NCI-H146 (cell line): ENCODE measurements at places on chromosomes 5 and 9.

- no peak for DNase-seq
Observed at GRCh38 chr5:135030956-135031812, 2.8 kb downstream of the PITX1 start.

- DNase-seq: no peak
Observed at GRCh38 chr5:164650427-164650826, 1145.0 kb downstream of the MAT2B start.

DNA sequence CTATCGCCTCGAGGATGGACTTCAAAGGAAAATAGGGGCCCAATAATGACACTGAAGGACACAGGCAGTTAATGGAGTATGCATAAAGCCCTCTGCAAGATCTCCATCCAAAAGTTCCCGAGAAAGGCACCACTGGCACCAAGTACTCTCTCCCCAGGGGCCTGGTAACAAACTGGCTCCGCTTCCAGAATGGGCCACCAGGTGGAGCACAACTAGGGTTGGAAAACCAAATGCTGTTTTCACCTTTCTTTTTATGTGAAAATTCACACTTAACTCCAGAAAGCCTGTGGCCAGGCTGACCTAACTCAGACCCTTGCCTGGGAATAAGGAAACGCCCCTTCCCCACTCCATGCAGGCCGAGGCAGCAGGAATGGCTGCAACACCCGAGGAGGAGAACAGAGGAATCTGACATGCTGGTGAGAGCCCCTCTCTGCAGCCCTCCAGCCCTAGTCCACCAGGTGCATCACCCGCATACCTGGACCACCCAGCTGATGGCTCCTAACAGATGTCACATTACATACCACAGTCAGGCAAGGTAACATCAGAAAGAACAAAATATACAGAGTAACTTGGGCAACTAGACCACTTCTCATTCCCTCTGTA lies 42.8 kb downstream of the CAMSAP1 start:
- peak; percentile 15 for DNase-seq

- DNase-seq: peak; percentile 46
Observed at GRCh38 chr5:122402955-122403685, 91.1 kb downstream of the SNCAIP start.

DNA sequence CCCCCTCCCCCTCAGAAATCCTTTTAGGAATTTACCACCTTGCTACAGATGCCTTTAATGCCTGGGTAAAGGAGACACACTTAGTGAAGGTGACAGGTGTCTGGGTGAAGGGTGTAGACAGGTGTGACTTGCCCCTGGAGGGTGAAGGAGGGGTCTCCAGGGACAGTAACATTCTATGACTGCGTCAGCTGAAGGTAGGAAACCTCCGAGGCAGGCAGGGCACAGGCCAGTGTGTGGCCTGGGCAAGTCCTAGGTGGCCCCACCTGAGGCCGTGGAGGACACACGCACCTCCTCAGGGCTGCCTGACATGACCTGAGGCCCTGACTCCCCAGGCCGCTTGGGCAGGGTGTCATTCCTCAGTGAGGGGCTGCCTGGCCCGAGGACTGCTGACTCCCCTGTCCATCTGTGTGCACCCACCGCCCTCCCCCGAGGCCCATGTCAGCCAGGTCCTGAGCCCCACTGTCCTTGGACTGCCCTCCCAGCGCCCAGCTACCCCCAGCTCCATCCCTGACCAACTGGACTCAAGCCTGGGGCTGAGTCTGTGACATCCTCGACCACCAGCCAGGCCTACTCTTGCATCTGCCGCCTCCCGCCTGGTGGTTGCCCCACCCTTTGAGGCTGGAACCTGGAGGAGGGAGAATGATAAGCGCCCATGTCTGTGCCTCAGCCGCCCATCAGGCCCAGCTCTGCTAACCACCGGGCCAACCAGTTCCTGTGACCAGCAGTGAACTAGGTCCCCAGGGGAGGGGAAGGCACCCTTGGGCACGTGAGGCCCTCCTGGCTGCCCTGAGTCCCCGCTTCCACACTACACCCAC lies 18.4 kb downstream of the CARD19 start:
- no peak for DNase-seq

- DNase-seq: peak; percentile 78
Observed at GRCh38 chr5:132830436-132831094, at the start of gene SHROOM1. Gene SHROOM1, minus strand, starts transcription at chr5:132830647. Its CDS starts 4,507 bp downstream, at chr5:132826140.

DNA sequence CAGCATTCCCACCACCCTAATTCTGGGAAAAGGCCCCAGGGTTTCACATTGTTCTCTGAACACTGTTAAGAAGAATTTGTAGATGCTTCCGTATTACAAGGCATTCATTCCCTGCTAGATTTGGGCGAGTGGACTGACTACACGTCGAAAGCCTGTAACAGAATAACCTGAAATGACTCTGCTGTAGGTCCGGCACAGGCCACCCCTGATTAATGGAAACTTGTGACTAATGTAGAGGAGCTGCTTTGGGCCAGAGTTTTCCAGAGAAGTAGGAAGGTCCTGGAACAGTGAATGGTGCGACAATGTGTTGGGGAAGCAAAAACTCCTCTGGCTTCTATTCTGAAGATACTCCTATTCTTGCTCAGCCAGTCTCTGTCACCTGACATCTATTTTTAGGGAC lies 87.6 kb downstream of the NR3C1 start:
- DNase-seq: no peak

GRCh38 chr9:70563431-70564204 lies 149.2 kb upstream of the KLF9 start:
- DNase-seq: no peak

GRCh38 chr5:124906339-124907097 lies 160.1 kb upstream of the ZNF608 start:
- peak; percentile 34 for DNase-seq

DNA sequence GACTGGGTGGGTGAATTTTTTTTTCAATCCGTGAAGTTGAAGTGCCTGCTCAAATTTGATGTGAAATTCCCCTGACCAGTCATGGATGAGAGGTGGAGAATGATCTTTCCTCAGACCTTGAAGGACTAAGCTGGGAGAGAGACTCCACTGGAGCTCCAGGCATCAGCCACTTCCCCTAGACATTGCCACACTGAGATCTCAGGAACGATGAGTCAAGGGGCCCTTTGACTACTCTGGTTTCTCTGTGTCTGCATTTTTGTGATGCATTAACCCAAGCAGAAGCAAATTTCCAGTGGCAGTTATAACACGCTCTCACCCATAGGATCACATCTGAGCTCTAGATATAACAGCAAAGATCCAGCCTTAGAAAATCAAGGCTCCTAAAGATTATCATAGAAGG lies 171.2 kb upstream of the KIF2A start:
- DNase-seq: no peak
